ENCODE measurements at places on chromosomes 3 and 15.

DNA sequence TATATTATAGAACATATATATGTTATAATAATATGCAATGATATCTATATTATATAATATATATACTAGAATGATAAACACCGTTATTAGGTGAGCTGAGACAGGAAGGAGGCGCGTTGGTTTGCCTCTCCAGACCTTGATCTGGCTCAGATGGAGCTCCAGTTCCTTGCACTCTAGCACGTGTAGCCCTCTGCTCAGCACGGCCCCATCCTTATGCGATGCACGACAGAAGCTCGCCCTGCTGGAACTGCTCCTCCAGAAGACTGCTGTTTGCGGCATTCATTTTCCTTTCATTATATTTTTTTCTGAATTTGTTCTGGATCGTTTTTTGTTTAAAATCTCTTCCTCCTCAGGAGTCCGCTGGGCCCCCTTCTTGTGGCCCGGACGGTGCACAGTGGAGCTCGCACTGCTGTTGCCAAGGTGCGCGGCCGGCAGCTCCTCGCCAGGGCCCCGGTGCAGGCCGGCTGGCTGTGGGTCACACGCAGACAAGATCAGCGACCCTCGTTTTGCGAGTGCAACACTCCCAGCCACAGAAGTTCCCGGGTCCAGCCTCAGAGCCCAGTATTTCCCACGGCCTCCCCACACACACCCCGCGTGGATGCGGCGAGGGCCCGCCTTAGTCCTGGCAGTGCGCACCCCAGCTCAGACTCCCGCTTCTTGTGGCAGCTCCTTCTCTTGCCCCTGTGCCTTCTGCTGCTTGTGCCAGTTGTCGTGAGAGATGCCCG is 112.2 kb downstream of the CHL1 start:
- DNase-seq = no peak

DNA sequence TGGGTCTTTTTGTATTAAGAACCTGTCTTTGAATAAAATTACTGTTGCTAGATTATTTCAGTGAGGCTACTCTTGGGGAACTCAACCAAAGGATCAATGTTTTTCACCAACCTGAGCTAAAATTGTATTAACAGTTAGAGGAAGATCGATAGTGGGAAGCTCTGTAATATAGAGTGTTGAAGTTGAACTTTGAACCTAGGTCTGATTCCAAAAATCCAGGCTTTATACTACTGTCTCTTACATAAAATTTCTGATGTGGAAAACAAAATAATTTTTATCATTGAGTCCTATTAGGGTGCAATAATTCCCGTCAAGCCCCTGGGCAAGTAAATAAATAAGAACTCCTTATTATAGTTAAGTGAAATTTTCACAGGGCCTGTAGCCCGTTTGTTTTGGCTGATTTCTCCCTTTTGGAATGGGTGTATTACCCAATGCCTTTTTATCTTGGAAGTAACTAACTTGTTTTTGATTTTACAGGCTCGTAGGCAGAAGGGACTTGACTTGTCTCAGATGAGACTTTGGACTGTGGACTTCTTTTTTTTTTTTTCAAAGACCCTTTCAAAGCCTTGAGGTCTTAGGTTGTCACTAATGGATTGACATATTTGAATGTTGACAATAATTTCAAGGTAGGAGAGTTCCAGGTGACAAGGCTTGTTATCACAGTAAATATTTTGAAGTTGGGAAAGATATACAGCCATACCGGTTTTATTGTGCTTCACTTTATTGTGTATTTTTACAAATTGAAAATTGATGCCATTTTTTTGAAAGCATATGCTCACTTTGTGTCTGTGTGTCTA is 276.1 kb downstream of the NFKBIZ start:
- no peak for DNase-seq

- no peak for DNase-seq
These were observed 246.9 kb downstream of the ZIC1 start for GRCh38 chr3:147656023-147656422.

DNA sequence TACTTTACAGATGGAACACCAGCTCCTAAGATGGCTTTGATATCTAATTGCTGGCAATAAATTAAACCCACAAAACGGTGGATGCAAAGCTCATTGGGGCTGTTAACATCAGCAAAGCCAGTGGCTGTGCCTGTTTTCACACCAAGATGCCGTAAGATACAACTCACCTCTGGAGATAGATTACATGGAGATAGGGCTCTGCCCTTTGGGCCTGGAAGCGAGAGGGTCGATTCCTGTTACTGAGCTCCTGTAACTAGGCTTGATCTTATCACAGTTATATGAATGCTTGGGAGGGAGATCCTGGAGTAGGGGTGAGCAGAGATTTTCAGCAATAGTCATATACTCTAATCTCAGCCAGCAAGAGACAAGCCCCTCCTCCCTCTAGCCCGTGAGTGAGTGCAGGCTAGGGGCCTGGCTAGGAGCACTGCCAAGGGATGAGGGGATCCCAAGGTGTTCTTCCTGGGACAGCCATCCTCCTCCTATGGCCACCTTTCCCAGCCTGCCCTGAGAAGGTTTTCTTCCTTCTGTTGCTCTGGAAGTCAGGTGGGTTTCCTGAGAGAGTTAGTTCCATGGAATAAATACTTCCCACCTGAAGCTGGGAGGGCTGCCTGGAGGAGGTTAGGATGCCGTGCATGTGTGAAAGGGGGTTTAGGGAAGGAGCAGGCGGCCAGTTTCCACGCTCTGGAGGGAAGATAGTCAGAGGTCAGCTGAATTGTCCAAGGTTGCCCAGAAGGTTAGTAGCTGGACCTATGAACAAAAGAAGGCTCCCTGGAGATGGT is 18.1 kb upstream of the DOCK3 start:
- no peak for DNase-seq

DNA sequence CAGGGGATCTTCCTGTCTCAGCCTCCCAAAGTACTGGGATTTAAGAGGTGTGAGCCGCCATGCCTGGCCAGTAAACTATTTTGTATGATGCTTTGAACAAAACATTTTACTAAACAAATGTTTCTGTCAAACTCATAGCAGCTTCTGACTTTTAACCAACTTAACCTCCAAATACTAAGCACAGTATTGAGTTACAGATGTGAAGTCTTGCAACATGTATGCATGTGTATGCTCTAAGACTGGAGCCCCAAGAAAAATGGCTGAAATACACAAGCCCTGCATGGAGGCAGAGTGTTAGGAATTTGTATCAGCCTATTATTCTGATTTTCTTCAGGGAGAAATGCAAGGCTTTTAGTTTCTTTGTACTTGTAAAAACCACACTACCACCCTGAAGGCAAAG is 137.1 kb downstream of the CBLB start:
- no peak for DNase-seq

- DNase-seq = no peak
These were observed 9.2 kb downstream of the THBS1 start for GRCh38 chr15:39589815-39590644.

DNA sequence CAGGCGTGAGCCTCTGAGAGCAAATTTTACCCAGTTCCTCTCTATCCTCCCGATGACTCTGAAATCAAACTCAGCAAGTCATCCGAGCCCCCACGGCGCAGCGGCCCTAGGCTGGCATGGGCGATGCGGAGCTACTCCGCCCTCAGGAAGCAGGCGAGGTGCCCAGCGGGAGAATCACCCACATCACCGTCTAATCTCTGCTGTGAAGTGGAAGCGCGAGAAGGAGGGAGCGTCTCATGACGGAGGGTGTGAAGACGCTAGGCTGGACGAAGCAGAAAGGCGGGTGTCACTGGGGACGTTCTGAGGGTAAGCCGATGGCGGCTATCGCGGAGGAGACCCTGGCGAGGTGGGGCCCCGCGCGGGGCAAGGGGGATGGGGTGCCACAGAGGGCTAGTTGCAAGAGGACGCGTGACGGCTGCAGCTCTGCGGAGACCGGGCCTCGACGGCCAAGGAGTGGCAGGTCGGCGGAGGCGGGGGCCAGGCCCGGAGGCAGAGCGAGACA is 9.1 kb upstream of the GNAI2 start:
- no peak for DNase-seq
